EH (cell line): ENCODE measurements at places on chromosomes 5 and 9.

DNA sequence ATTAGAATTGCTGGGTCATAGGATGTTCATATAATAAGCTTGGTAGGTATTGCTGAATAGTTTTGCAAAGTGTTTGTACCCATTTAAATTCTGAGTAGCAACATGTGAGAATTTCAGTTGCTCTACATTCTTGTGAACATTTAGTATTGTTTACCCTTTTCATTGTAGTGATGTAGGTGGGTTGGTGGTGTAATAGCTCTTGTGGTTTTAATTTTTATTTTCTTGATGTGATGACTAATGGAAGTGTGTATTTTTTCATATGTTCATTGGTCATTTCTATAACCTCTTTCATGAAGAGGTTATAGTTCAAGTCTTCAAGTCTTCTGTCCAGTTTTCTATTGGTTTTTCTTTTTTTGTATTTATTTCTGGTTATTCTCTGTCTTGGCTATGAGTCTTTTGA is 34.4 kb downstream of the RASA1 start:
- peak; percentile 33 for DNase-seq

- no peak for DNase-seq
These were observed 636.2 kb upstream of the CCNG1 start for GRCh38 chr5:162801235-162801634.

- peak; percentile 66 for DNase-seq
These were observed 150.3 kb upstream of the SPRY4 start for GRCh38 chr5:142475102-142475513.

- DNase-seq: no peak
These were observed 20.4 kb downstream of the ACO1 start for GRCh38 chr9:32404856-32405255.

- DNase-seq: peak; percentile 53
These were observed 139.5 kb downstream of the MUSK start for GRCh38 chr9:110807956-110808598.

GRCh38 chr5:135332519-135333150 is 66.4 kb downstream of the MACROH2A1 start:
- peak; percentile 71 for DNase-seq

DNA sequence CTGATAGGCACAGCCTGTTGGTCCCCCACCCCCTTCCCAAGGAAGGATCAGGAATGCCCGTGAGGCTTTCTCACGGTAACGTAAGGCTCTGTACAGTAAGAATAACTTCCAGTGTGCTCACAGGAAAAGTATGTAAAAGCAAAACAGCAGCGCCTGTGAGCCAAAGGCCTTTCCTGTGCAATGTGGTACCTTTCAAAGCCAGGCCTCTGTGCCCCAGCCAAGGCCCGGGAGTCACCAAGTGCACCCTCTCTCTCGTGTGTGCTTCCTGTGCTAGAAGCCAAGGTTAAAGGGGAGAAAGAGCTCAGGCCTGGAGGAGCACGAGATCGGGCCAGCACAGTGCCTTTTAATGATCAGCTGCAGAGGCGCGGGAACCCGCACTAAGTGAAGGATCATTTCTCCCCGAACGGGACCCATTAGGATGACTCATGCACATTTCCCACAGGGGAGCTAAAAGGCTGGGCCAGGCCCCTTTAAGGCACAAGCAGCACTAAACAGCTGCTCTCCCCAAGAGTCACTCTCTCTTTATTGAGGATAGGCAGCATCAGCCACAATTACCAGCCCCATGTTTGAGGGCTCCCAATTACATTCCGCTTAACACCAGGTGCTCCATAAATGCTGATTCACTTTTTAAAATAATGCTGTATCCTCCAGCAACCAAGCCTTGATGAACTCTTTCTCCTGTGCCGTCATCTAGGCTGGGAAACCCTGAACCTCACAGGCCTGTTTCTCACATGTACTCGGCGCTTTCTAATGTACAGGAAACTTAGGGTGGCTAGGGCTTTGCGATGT is 42.8 kb downstream of the SHB start:
- DNase-seq: peak; percentile 99

GRCh38 chr5:69238760-69239251 is 4.1 kb downstream of the CDK7 start:
- DNase-seq: peak; percentile 89

DNA sequence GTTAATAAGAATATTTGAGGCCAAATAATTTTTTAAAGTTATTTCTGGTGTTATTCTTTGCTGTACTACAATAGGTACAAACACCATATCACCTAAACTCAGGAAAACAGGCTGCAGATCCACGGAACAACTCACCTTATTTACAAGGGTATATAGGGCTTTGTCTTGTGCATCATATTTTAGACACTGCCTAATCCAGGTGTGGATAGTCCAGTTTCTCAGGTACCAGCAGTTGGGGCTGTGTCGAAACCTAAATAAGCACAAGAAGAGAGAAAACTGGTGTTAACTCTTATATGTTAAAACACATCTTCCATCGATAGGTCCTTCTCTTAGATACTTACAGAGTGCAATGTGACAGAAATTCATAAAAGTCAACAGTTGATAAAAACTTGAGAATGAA is 82.2 kb downstream of the MRPS27 start:
- DNase-seq: no peak

GRCh38 chr9:101601904-101602765 is 7.4 kb upstream of the PPP3R2 start:
- DNase-seq: peak; percentile 59

- no peak for DNase-seq
These were observed 100.4 kb downstream of the RALGPS1 start for GRCh38 chr9:127014910-127015540.

DNA sequence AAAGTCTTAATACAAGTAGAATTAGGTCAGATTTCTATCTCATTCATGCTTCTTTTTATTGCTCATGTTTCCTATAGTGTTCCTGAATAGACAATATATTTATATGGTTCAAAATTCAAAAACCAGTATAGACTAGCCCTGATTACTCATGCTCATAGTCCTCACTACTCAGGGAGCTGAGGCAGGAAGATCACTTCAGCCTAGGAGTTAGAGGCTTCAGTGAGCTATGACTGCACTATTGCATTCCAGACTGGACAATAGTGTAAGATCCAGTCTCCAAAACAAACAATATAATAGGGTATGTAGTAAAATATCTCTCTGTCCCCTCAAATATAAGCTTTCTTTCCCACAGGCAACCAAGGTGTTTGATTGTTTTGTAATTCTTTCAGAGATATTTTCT is 2.4 kb downstream of the ANKRD31 start:
- peak; percentile 11 for DNase-seq

DNA sequence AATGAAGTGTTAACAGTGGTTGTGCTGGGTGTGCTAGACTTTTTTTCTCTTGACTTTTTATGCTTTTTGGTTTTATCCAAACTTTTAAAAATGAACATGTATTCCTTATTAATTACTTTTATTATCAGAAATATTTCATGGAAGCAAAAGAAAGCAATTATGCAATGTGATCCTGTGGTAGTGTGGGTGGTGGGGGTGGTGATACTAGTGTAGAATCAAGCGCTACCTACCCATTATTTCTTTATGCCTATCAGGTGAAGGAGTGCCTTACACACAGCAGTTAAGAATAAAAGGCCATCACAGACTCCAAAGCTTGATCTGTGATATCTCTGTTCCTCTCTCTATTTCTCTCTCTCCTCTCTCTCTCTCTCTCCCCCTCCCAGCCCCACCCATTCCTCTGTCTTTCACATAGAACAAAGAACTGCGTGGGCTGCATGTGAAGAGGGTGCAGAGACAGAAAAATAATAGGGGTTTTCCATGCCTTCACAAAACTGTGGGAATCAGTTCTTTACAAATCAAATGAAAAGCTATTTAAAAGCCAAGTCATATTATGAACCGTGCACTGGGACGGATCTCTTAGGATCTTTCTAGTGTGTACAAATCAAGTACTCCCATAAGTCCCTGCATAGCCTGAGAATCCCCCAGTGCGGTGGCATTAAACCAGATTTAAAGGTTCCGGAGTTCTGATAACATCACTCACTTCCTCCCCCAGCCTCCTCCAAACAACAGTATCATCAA is 351.2 kb downstream of the RAB3C start:
- DNase-seq: no peak

DNA sequence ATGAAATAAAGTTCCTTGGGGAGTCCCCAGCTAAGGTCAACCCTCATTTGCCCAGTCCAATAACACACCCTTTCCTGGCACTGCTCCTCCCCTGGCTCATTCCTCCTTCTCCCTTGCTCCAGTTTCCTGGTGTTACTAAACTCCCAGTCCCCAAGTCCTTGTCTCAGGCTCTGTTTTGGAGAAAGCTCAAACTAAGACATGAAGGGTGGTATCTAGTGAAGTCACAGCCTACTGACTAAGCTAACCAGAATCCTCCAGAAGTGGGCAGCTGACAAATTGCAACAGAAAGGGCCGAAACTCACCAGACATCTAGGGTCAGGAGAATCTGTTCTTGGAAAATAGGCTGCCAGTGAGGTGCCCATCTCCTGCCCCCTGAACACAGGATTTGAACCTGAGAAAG is 118.7 kb upstream of the NEK6 start:
- DNase-seq: peak; percentile 64

DNA sequence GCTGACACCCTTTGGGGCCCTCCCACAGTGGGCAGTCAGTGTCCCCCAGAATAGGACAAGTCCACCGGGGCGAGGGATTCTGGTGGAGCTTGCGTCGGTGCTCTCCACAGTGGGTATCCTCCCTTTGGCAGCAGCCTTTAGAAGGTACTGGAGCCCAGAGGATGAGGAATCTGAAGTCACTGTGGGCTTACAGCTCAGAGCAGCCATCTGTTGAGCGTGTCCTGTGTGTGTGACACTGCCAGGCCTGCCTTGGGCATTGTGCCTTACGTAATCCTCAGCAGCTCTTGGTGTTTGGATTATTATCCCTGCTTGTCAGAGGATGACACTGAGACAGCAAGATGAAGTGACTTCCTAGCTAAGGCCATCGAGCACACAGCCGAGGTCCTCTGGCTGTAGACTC is 12.6 kb downstream of the URM1 start:
- no peak for DNase-seq
